Muscle of back (tissue), 13 donors: ENCODE measurements at places on chromosomes 7 and 10. TPM values are rescaled to one million over a fixed set of nuclear protein-coding genes. Genes with fewer than 3 reads are reported as not detected.

The HPS6 gene
- 7.3 TPM for polyA plus RNA-seq

The UCN3 gene
- polyA plus RNA-seq = not detected

The CTAGE15 gene
- polyA plus RNA-seq = 0.42 TPM

The TWNK gene
- 9.7 TPM for polyA plus RNA-seq

The CCDC136 gene
- polyA plus RNA-seq = 17.4 TPM

The CALU gene
- polyA plus RNA-seq = 289 TPM

The MBLAC1 gene
- polyA plus RNA-seq = 1.5 TPM

The C7orf33 gene
- polyA plus RNA-seq = 1.7 TPM

The TEX36 gene
- polyA plus RNA-seq = not detected

DNA sequence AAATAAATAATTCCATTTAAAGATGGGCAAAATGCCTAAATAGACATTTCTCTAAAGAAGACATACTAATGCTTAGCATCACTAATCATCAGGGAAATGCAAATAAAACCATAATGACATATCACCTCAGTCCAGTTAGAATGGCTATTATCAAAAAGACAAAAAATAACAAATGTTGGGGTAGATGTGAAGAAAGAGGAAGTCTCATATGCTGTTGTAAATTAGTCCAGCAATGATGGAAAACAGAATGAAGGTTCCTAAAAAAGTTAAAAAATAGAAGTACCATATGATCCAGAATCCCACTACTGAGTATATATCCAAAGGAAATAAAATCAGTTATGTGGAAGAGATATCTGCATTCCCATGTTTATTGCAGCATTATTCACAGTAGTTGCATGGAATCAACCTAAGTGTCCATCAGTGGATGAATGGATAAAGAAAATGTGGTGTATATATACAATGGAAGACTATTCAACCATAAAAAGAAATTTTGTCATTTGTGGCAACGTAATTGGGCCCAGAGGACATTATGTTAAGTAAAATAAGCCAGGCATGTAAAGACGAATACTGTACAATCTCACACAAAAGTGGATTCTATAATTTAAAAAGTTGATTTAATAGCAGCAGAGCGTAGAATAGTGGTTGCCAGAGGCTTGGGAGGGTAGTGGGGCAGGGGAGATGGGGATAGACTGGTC, 52.0 kb downstream of the TCAF1 start:
- no peak for DNase-seq

DNA sequence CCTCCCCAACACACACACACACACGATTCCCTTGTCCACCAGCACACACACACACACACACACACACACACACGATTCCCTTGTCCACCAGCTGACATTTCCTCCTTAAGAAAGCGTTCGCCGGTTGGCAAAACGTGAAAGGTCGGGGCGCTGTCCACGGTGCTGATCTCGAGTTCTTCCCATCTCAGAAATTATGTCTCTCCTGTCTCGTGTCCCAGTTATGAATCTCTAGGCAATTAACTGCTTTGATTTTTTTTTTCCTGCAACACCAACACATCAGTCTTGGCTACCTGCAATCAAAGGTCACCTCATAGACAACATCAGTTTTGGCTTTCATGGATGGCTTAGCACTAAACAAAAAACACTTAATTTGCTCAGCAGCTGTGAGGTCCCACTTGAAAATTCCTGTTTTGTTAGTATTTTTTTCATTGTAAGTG, 1.9 kb downstream of the INA start:
- DNase-seq = peak; percentile 73

DNA sequence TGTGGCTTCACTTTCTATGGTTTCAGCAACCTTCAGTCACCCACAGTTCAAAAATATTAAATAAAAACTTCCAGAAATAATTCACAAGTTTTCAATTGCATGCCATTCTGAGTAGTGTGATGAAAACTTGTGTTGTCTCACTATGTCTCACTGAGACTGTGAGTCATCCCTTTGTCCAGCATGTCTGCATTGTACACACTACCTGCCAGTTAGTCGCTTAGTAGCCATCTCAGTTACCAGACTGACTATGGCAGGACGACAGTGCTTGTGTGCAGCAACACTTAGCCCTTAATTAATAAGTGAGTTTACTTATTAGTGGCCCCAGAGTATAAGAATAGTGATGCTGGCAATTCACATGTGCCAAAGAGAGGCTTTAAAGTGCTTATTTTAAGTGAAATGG, 22.5 kb downstream of the CCDC186 start:
- DNase-seq = peak; percentile 57

DNA sequence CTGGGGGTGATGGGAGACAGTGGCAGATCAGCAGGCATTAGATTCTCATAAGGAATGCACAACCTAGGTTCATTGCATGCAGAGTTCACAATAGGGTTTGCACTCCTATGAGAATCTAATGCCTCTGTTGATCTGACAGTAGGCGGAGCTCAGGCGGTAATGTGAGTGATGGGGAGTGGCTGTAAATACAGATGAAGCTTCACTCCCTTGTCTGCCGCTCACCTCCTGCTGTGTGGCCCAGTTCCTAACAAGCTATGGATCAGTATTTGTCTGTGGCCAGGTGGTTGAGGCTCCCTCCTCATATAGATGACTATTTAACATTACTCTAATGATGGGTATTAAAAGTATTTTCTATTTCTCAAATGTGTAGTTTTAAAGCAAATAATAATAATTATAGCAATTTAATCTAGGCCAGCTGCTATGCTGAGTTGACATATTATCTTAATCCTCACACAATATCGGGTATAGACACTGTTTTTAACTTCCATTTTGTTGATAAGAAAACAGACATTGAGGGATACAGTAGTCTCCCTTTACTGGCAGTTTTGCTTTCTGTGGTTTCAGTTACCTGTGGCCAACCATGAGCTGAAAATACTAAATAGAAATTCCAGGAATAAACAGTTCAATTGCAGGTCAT, 39.9 kb downstream of the KIF20B start:
- DNase-seq = no peak

- DNase-seq = peak; percentile 56
Observed at GRCh38 chr7:6423942-6424701, 23.6 kb downstream of the DAGLB start.

DNA sequence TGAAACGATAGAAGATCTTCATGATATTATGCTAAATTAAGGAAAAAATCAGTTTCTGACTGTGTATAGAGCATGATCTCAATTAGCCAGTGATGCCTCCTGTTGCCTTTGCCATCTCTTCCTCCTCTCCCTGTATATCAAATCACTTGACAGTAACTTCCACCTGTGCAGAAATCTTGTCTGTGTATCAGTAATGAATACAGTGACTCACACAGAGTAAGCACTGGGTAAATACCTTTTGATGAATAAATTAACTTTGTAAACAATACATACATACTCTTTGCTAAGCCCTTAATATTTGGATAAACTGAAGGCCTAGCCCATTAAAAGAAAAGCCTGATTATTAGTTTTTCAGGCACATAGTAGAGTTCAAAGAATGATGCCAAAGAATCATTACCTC, 610.6 kb upstream of the NRP1 start:
- no peak for DNase-seq

GRCh38 chr7:142789441-142789840, 18.7 kb downstream of the PRSS2 start:
- no peak for DNase-seq

DNA sequence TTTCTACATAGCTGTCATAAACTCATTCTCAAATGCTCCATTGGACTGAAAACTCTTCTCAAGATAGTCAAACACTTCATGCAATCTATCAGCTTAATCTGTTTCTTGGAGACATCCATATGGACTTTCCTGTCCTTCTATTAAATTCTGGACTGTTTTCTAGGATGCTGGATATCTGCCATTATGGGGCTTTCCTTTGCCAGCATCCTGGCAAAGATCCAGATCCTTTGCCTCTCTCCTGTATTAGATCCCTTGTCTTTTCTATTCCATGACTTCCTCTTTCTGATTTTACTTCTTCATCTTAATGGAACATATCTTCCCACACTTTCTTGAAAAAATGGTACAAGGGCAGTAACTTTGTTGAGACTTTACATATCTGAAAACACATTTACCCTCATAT, 35.9 kb upstream of the SKAP2 start:
- DNase-seq = no peak

DNA sequence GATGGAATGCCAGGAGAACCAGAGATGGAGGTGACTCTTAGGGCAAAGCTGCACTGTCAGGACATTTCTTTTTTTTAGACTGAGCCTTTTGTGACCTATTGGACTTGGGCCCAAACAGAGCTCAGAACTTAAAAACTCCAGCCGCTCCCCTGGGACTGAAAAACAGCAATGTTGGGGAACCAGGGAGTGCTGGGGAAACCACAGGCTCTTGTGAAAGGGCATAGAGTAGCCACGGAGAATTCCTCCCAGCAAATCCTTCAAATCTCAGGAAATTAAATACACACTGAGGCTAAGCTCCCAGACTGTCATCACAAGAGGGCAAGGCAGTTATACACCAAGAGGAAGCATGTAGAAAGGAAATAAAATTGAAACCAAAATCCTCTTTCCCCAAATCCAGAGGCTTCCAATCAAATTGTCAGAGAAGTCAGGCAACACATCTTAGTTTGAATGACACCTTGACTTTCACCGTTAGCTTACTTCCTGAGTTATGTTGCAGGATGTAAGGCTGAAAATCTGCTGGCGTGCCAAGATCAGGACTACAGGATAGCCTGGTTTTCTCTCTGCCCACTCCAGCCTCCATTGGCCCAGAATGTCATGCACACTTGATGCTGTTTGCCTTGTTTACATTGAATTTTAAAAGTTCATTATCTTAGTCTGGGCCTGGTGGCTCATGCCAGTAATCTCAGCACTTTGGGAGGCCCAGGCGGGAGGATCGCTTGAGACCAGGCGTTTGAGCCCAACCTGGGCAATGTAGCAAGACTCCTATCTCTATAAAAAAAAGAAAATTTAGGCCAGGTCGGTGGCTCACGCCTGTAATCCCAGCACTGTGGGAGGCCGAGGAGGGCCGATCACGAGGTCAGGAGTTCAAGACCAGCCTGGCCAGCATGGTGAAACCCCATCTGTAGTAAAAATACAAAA, 2.6 kb upstream of the RFC2 start:
- DNase-seq = peak; percentile 31

DNA sequence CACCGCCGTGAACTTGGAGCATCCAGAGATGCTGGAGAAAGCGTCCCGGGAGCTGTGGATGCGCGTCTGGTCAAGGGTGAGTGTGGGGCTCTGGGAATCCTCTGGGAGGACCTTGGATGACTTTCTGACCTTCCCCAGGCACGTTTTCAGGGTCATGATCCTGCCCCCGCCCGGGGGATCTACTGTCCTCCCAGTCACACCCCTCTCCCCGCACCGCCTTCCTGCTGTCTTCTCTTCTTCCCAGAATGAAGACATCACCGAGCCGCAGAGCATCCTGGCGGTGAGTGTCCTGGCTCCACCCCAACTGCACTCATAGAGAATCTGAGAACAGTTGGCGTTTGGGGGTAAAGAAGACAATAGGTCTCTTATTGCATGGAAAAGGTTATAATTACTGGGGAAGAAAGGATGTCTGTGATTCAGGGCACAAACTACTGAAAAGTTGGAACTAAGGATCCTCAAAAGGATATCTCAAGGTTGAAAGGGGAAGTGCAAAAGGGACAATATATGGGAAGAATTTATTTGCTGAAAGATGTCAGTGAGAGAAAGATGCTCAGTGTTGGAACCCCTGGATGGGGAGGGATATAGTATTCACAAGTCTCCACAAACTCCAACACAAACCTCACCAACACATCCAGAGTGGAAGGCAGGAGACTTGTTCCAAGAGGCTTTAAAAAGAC, 1.9 kb downstream of the GSTK1 start:
- DNase-seq = no peak

- DNase-seq = no peak
Observed at GRCh38 chr7:24025094-24025493, 258.9 kb upstream of the NPY start.

DNA sequence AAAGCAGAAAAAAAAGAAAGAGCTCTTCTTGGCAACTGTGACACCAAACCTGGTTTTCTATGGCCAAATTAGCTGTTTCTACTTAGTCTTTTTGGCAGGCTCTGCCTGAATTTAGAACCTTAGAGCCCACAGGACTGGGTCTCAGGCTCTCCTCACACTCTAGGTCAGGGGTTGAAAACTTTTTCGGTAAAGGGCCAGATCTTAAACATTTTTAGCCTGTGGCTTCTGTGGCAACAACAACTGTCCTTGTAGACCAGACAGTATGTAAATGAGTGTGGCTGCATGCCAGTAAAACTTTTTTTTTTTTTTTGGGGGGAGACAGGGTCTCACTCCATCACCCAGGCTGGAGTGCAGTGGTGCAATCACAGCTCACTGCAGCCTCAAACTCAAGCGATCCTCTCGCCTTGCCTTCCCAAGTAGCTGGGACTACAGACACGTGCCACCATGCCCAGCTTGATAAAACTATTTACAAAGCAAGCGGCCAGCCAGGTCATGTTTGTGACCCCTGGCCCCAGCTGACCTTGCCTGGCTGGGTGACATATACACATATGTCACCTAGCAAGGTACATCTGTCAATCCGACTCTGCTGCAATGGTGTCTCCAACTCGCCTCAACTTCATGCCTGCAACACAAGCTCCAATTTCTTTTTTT, 17.4 kb downstream of the KPNA7 start:
- no peak for DNase-seq

DNA sequence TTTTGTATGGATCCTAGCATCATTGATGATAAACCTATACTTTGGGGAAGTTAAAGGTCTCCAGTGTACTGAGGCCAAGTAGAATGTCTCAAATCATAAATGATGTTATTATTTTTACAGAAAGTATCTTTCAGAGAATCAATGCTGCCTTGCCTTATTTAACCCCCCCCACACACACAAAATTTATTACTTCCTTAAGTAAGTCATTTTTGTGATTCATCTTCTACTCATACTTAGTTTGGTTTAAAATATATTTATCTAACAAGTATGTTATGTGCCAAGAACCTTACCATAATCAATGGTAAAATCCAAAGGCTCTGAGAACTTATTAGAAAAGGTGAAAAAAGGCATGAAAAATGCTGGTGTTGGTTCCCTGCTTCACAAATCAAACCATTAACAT, 18.8 kb upstream of the CLDN12 start:
- DNase-seq = no peak

DNA sequence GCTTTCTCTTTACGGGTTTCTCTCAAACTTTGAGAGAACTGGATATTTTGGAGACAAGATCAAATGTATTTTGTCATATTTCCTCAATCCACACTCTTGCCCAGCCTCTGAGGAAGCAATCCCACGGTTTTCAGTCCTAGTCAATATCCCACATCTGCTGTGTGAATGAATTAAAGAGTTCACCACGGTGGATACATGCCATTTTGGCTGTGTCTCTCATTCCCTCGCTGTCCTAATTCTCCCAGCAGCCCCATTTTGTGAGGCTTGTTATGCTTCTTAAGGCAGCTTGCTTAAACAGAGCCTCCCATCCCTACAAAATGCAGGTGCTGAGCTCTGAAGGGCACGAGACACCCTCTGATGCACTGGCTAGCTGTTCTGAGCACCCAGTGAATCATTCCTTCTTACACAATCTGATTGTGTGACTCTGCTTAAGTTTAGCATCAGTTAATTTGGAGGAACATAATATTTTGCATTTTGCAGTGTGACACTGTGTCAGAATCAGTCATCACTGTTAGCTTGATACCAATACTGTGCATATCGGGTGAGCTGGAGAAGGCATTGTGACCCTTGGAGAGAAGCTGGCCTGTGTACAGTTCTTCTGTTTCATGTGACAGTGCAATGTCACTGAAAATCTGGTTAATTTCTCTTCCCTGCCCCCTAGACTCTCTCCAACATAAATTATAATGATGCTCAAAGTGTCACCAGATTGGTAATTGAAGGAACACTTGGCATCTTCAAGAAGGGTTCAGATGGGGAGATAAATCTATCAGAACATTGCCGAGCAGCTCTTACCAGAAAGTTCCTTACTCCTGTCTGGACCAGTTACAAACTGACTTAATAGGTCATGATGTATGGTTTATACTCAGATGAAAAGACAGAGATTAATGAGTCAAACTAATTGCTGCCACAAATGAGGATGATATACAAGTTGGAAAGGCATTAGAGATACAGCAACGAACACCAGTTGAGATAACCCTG, 103.7 kb upstream of the AOAH start:
- peak; percentile 23 for DNase-seq
